Kidney (tissue), 22 donors: ENCODE measurements at places on chromosomes 5 and 9.

DNA sequence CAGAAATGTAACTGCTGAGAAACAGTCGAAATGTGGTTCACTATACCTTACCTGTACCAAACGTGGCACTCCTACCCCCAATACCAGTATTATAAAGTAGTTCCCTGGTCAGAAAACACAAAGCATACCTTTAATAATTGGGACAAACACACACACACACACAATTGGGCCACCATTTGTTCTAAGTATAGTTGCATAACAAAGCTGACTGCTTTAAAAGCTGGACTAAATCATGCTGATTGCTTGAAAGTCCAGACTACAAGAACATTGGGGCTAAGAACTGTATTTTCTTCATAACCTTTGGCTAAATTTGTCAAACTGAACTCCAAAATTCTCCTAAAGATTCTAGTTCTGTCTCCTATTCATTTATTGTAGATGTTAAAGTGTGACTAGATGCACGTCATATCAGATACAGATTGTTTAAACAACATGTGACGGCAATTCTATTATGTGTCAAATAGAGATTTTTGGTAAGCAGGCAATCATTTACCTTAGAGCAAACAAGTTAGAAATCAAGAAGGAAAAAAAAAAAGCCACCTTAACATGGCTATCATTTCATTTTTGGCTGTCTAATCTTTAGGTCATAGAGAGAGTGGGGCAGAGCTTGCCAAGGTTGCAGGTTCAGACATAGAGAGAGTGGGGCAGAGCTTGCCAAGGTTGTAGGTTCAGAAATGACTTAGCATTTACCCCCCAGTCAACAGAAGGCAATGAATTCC lies 265.1 kb downstream of the ARL15 start:
- DNase-seq = no peak

DNA sequence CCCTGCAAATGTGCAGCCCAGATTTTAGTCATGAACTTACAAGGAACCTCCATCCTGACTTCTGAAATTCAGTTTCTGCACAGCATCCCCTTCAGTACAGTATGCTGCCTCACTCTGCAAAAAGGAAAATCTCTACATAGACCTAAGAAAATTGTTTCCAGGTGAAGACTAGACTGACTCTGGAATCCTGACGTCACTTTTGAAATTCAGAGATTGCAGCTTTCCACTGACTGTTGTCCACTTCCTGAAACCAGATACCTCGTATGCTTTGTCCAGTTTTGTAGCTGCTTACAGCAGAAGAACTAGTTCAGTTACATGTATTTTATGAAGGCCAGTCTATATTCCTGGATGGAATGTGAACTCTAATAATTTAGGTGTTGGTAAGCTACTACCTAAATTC lies 629.3 kb upstream of the ST8SIA4 start:
- no peak for DNase-seq

- no peak for DNase-seq
Observed at GRCh38 chr9:133132174-133132573, 11.1 kb upstream of the RALGDS start.

DNA sequence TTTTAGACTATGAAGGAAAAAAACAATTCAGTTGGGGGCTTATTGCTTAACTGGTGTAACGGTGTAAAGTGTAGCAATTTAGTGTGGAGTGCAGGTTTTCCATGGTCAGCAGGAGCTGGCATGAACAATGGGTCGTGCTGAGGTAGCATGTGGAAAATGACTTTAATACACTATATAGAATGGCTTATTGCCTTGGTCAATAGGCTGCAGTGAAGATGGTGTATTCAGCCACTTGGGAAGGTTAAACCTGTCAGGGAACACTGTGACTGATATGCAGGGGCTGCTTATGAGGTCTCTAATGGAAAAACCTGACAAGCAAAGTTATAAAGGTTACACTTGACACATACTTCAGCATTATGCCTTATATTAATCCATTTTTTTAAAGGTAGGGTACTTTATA lies 764.7 kb upstream of the ARRDC3 start:
- DNase-seq = no peak

DNA sequence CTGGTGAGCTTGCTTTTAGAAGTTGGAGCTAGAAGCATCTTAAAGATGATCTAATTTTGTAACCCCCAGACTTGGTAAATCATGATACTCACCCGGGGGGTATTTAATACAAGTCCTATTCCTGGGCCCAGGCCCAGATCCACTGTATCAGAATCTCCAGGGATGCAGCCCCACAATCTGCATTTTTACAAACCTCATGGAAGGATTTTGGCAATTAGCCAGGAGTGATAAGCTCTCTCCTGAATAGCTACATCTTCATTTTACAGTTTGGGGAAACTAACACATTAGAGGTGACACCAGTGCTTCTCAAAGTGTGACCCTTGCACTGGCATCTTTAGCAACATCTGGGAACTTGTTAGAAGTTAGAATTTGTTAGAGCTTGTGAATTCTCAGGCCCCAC lies 31.2 kb upstream of the OTP start:
- no peak for DNase-seq

GRCh38 chr5:108201721-108202120 lies 180.2 kb downstream of the FBXL17 start:
- DNase-seq = no peak

- peak; percentile 32 for DNase-seq
Observed at GRCh38 chr5:113359419-113359818, 75.4 kb downstream of the TSSK1B start.

- no peak for DNase-seq
Observed at GRCh38 chr5:74237571-74238145, 402.9 kb downstream of the ENC1 start.

DNA sequence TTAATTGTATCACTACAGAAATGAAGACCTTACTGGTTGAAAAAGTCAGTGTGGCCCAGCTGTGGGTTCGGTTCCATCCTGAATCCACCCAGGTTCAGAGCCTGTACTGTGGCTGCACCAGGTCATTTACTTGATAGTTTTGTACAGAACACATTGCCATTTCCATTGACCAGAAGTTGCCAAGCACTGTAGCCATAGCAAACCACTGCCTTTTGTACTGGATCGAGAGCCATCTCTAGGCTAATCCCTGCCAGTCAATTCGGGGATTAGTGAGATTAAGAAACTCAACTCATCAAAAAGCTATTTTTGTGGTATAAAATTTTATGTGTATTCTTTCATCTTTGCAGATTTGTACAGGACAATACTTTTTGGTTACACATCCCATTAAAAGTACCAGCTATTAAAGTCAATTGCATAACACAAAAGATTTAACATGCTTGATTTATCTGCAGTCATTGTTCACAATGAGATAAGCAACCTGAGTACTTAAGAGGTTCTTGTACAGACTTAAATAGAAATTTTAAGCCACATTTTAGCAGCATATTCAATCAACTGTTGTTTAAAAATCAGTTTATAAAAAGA lies 108.5 kb upstream of the OTULINL start:
- no peak for DNase-seq
